DND-41 (cell line): ENCODE measurements at places on chromosomes 1 and 21.

DNA sequence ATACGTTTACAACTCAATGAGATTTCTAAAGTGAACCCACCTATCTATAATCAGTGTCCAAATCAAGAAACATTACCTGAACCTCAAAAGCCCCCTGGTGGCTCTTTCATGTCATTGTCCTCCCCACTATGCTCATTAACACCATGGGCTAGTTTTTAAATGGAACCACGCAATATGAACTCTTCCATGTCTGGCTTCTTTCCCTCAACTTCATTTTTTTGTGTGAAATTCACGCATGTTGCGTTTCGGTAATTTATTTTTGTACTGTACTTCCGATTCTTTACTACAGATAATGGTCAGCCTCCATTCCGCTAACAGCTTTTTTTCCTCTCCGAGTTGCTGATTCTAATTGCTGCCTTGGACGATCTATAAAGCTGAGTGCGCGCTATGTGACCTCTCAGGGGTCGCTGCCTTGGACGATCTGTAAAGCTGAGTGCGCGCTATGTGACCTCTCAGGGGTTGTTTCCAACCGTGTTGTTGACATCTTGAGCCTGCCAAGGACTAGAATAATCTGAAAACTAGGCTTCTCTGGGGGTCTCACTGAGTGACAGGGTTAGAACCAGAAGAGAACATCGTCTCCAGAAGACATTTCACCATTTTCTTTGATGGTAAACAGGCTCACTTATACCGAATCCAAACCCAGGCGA is 1.1 kb upstream of the CACYBP start:
- DNase-seq, result peak; percentile 63

DNA sequence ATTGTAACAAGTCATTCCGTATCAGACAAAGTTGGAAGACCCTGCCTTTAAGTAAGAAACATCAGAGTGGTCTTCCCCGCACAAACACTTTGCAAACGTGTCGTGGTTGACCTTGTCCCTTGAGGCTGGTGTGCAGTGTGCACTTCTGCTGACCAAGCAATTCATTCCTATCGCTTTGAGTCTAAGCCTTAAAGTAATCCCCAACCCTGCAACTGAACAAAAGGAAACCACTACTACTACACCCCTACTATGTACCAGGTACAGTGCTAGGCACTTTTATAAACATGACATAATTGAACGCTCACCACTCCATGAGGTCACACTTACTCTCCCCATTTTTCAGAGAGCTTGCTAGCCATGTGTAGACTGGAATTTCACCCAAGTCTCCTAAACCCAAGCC is 10.6 kb downstream of the ITPKB start:
- no peak for DNase-seq

DNA sequence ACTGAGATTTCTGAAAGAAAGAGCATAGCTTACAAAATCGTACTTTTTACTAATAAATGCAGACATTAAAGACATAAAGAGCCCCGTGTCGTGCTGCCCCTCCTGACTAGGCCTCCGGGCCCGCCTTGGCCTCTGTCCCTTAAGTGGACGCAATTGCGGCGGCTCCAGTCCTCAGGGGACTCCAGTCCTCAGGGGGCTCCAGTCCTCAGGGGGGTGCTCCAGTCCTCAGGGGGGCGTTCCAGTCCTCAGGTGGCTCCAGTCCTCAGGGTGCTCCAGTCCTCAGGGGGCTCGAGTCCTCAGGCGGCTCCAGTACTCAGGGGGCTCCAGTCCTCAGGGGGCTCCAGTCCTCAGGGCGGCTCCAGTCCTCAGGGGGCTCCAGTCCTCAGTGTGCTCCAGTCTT is 10.6 kb upstream of the OR2M2 start:
- no peak for DNase-seq

DNA sequence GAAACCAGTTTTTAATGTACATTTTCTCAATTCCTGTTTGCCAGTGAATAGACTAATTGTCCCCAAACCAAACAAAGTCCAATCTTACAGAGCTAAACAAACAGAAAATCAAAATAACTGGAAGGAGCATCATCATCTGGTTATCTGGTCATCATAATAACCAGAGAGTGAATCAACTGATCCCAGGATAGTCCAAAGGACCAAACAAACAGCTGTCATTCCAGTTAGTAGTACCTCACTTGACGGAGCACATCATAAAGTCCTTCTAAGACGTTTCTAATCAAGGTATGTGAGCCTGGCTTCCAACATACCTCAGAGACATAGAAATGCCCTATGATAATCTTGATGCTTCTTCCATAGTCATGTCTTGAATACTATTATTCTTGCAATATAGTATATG is 240.5 kb downstream of the LTN1 start:
- DNase-seq, result no peak

DNA sequence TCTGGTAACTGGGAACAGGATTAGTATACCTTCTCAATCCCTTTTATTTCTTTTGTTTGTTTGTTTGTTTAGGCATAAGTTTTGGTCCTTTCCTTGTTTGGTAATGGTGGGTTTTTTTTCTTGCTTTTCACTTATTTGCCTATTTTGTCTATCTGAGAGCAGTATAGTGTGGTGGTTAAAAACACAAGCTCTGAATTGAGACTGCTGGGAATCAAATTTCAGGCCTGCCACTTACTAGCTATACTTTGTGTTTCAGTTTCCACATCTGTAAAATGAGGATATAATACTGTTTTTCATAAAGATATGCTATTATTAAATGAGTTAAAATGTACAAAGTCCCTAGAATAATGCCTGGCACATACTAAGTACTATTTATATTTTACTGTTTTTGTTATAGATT is 81.6 kb upstream of the IVNS1ABP start:
- no peak for DNase-seq
